ENCODE measurements at places on chromosomes 5 and 9.

GRCh38 chr5:14355391-14355790 lies 212.2 kb downstream of the TRIO start:
- no peak for DNase-seq

- peak; percentile 90 for DNase-seq
Measured at GRCh38 chr9:136533775-136534157, 12.1 kb downstream of the NOTCH1 start.

GRCh38 chr5:74376187-74376586 lies 264.3 kb downstream of the ENC1 start:
- DNase-seq, result no peak

GRCh38 chr5:150082374-150082773 lies 4.0 kb downstream of the CSF1R start:
- DNase-seq, result no peak

- peak; percentile 84 for DNase-seq
Measured at GRCh38 chr9:33374634-33375237, 27.6 kb downstream of the AQP7 start.

GRCh38 chr9:104941597-104941996 lies 13.6 kb upstream of the ABCA1 start:
- DNase-seq, result no peak

- peak; percentile 5 for DNase-seq
Measured at GRCh38 chr5:42514754-42515153, 91.5 kb downstream of the GHR start.

GRCh38 chr9:93750045-93750444 lies 173.7 kb downstream of the PHF2 start:
- DNase-seq, result no peak

- no peak for DNase-seq
Measured at GRCh38 chr5:16740811-16741392, 124.1 kb upstream of the RETREG1 start.

DNA sequence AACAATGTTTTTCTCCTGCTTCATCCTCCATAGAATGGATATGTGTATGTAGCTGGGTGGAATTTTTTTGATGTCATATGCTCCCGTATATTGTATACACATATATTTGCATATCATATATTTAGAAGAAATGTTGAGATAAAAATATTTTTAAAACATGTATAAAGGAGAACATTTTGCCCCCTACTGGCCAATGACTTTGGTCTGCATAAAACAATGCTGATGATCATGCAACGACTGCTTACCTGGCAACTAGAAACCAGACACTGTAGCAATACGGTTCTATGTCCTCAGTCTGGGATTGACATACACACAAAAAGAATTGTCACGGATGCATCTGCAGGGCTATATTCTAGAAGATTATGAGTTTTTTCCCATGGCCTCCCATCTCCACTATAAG lies 503.6 kb downstream of the ELAVL2 start:
- no peak for DNase-seq

DNA sequence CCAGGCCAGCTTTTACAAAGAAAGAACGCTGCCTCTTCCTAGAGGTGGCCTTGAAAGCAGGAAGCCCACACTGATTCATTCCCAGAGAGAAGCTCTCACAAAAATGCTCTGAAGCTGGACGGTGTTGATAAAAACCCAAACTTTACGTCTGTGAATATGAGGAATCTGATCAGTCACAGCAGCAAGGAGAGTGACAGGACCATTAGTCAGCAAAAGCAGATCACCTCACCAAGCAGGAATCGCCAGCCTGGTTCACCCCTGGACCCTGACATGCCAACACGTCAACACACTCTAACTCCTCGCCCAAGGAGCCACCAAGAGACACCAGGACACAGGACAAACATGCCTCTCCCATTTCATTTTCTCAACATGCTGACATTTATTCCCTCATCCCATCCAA lies 70.6 kb upstream of the ZNF622 start:
- DNase-seq, result no peak

GRCh38 chr9:95516221-95516733 lies 494 bp downstream of the PTCH1 start:
- no peak for DNase-seq

DNA sequence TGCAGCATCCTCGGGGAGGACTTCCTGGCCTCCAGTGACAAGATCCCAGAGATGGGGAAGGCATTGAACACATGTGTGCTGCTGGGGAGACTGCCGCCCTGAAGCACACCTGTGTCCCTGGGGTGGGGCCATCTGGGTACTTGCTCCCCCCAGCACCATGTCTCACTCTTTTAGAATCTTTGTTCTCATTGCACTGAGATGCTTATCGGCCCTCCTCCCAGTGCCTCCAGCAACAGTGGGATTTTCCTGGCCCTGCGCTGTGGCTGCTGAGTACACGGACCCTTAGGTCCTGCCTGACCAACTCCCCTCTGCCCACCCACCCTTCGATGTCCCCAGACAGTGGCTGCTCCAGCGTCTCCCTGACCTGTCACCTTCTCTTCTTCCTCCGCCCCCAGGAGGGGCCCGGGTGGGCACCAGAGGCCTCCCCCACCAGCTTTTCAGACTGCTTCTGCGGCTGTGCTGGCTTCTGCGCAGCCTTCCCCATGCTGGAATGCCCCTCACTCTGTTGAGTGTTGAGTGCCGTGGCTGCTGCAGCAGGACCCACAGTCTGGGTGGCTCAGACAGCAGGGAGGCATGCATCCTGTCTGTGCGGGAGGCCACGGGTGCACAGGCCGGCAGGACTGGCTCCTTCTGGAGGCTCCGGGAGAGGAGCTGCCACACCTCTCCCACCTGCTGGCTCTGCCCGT lies 145.9 kb upstream of the IRX2 start:
- DNase-seq, result no peak

DNA sequence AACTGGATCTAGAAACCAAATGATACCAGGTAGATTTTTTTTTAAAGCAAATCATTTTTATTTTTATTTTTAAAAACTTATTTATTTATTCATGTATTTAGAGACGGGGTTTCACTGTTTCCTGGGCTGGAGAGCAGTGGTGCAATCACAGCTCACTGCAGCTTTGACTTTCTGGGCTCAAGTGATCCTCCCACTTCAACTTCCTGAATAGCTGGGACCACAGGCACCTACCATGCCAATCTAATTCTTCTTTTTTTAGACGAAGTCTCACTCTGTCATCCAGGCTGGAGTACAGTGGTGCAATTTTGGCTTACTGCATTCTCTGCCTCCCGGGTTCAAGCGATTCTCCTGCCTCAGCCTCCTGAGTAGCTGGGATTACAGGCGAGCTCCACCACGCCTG lies 41.3 kb upstream of the CDK20 start:
- DNase-seq, result no peak

GRCh38 chr5:57386958-57387357 lies 95.7 kb downstream of the ACTBL2 start:
- no peak for DNase-seq

DNA sequence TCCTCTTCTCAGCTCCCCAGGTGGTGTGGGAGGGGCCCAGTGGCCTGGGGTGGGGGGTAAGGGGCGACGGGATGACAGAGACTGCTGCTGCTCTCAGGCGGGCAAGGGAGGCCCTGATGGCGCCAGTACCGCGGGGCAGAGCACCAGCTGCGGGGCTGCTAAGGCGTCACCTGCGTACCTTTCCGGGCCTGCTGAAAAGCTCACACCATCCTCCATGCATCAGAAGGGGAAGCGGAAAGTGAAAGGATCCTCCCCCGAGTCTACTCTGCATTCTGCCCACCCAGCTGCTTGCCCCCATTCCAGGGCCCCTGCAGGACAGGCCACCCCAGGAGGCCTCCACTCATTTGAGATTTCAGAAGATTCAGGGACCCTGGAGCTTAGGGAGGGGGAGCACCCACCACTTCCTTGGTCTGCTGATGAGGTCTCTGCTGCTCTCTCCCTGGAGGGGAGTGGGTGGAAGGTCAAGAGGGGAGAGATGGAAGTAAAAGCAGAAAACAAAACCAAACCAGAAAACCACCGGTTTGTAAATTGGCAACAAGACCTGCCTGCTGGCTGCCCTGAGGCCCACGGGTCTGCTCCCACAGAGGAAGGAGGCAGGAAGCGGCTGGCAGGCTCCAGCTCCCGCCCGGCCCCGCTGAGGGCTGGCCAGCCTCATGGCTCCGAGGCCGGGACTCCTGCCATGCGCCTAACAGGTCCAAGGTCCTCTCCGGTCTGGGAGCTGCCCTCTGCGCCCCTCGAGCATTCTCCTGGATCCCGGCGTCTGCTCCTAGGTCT lies 33.6 kb downstream of the PRRT1B start:
- DNase-seq, result peak; percentile 81

- no peak for DNase-seq
Measured at GRCh38 chr9:29773676-29774075, 2200.4 kb upstream of the C9orf72 start.

DNA sequence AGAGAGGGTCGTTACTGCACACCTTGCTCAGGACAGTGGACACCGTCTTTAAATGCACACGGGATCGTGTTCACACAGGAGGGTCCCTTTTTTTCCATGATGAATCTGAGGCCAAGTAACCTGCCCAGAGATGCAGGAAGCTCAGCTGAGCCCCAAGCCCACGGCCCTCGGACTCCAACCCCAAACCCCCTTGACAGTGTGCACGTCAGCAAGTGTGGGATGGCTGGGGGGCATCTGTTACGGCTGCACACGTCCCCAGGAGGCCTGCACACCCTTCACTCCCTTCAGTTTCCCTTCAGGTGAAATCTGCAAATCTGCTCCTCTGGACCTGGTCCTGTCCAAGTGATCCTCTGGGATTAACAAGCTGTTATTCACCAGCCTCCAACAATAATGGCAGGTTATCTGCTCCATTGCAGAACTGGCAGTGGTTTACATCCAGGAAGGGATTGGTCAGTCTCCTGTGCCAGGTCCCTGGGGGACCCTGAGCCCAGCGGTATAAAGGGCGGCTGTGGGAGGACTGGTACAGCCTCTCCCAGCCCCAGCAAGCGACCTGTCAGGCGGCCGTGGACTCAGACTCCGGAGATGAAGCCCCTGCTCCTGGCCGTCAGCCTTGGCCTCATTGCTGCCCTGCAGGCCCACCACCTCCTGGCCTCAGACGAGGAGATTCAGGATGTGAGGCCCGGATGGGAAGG lies at the start of gene LCN1:
TSS of gene LCN1 (plus strand) at position 525 of the 692 bp plus-strand sequence. CDS start at position 583, 58 bp downstream.
- DNase-seq, result no peak
